Inflammatory macrophage treated with lipopolysaccharide for 4 hours (primary cell): ENCODE measurements at places on chromosomes 4 and X.
A peak's percentile ranks its signal among the peaks of the same experiment; 100 is the strongest.

DNA sequence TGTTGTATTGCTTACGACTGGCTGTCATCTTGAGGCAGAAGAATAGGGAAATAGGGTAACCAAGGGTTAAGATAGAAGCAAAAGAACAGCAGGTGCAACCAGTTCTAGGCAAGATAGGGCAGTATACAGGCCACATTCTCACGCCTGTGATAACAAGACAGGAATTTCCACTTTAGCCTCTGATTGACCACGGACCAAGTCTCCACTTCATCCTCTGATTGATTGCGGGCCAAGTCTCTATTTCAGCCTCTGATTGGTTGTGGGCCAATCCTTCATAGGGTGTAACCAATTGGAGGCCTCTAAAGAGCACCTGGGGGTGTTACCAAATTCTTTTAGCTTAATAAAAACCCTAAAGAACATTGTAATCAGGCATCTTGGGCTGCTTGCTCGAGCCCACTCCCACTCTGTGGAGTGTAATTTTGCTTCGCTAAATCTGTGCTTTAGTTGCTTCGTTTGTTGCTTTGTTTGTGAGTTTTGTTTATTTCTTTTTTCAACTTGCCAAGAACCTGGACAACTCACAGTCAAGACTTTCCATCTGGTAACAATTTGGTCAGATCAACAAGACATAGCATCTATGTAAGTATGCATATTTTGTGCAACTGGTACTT lies 8.7 kb upstream of the TBC1D9 start:
- no peak for DNase-seq

- peak; percentile 46 for DNase-seq
These were observed 11.2 kb downstream of the USP9X start for GRCh38 chrX:41096339-41096955.

- no peak for DNase-seq
These were observed 238.5 kb downstream of the EVC2 start for GRCh38 chr4:5469861-5470260.

DNA sequence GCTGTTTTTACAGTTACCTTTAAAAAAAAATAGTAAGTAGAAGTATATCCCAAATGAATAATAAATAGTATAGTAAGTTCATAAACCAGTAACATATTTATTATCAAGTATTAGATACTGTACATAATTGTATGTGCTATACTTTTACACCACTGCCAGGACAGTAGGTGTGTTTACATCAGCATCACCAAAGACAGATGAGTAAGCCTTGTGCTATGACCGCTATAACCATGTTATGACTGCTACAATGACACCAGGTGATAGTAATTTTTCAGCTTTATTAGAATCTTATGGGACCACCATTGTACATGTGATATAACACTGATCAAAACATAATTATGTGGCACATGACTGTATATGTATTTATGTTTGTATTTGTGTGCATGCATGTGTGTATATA lies 27.3 kb downstream of the PABPC4L start:
- no peak for DNase-seq
